ENCODE measurements at places on chromosomes 1 and 21.

DNA sequence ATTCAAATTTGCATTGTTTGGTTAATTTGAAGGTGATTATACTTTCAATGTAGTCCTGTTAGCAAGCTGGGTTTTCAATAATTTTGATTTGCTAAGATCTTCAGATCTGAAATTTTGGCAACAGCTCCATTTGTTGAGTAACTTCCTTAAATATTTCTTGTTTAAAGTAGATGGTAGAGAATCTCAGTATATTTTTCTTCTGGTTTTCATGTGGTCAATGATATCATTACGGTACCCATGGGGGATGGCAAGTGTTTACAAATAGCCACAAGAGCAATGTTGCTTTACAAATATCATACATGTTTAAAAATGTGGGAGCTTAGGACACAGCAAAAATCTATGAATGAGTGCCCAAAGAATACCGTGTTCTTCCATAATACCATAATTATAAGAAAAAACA, 175.9 kb downstream of the IFI44 start:
- no peak for DNase-seq

DNA sequence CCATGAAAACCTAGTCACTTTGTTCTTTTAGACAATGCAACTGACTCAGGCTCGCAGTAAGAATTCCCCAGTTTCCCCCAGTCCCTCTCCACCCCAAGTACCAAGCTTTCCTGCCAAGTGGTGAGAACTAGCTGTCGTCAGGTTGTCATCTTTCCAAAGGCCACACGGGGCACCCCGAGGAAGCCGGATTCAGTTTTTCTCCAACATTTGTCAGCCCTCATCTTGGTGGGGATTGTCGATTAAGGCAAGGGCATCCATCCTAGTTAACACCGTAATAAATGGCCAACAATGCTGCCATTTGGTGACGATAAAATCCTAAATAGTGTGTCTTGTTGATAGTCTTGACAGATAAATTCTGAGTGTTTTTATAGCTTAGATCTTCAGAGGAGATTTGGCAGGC, 55.9 kb upstream of the PROX1 start:
- DNase-seq: no peak

DNA sequence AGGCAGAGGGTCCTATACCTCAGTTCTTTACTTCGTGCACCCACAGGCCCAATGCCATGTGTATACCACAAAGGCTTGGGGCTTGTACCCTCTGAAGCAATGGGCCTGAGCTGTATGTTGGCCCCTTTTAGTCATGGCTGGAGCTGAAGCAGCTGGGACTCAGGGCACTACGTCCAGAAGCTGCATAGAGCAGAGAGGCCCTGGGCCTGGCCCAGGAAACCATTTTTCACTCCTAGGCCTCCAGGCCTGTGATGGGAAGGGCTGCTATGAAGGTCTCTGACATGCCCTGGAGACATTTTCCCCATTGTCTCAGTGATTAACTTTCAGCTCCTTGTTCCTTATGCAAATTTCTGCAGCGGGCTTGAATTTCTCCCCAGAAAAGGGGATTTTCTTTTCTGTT, 48.1 kb upstream of the VTCN1 start:
- no peak for DNase-seq

- DNase-seq: no peak
Measured at GRCh38 chr1:168565825-168566224, 10.6 kb upstream of the XCL1 start.

- no peak for DNase-seq
Measured at GRCh38 chr1:30277911-30278310, 445.5 kb downstream of the MATN1 start.

DNA sequence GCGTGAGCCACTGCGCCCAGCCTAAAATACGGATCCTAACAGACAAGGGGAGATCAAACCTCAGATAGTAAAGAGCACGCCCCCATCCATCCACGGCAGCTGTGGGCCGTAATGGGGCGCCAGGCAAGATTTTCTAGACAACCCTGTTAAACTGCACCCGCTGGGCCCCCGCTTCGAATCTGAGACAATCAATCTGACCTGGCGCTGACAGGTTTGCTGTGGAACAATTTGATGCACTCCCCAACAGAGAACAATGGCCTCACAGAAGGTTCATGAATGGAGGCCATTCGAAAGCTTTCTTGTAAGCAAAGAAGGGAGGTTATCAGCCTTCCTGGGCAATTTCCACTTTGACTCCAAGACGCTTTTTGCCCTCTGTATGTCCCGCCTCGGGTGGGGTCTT, 30.5 kb downstream of the CLSTN1 start:
- DNase-seq: no peak

DNA sequence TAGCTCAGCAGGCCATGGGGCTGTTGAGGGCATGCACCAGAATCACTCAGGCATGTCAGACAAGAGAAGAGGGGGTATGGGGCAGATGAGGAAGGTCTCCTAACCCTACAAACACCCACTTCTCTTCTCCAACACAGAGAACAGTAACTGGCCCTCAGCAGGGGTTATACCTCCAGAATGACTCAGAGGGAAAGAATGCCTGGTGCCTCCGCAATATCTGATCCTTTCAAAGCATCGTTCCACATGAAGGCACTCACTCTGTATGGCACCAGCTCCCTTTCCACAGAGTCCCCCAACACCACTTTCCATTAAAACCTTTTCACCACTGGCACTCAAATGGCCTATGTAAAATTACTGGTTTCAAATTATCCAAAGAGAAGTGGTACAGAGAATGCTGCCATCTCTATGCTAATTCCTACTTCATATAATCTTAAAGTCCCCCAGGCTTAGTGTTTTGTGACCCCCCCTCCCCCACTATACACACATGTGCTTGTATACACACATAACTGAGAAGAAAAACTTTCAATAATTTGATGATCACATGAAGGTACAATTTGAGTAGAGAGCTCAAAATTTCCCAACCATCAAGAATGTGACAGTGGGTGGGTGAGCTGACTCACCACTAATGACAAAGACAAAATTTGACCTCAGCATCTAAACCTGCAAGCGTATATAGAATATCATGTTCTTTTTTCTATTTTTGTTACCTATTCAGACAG, 91.5 kb downstream of the SIPA1L2 start:
- no peak for DNase-seq

- DNase-seq: no peak
Measured at GRCh38 chr21:41216486-41216885, 48.5 kb downstream of the BACE2 start.

GRCh38 chr1:178726087-178726517, 1.1 kb downstream of the RALGPS2 start:
- DNase-seq: peak; percentile 15

GRCh38 chr1:74508449-74508848, 4.0 kb downstream of the LRRC53 start:
- no peak for DNase-seq

All from stimulated activated CD8-positive, alpha-beta memory T cell treated with anti-CD3 and anti-CD28 coated beads, Interleukin-4, amount 100 ng/mL, for 1 hour (primary cell).